ENCODE measurements at places on chromosomes 7 and 10. TPM values are rescaled to one million over a fixed set of nuclear protein-coding genes. Genes with fewer than 3 reads are reported as not detected.

Gene TMEM273
- not detected for total RNA-seq

Gene MACC1
- under 0.01 TPM for total RNA-seq

Gene RASA4B
- total RNA-seq, result 0.59 TPM

Gene SPDYE2B
- not detected for total RNA-seq

Gene SPDYE5
- total RNA-seq, result not detected

Gene TNS3
- 49.9 TPM for total RNA-seq

Gene CFTR
- total RNA-seq, result 0.30 TPM

Gene EFCAB10
- not detected for total RNA-seq

Gene IL15RA
- total RNA-seq, result 6.1 TPM

Gene SCART1
- total RNA-seq, result 0.34 TPM

Gene NOD1
- 6.6 TPM for total RNA-seq

Gene MMRN2
- 0.89 TPM for total RNA-seq

Gene RAMP3
- total RNA-seq, result not detected

Gene FLNC
- 208 TPM for total RNA-seq

Gene ERV3-1
- 3.4 TPM for total RNA-seq

Gene CLDN3
- total RNA-seq, result not detected

Gene ZC3HAV1L
- total RNA-seq, result 3.9 TPM

Gene CLDN4
- 1.7 TPM for total RNA-seq

Gene FKBP9
- 127 TPM for total RNA-seq

Gene SYT15
- total RNA-seq, result not detected

Gene COL17A1
- total RNA-seq, result under 0.01 TPM

Gene CYP3A4
- total RNA-seq, result not detected

Gene PSD
- total RNA-seq, result 0.67 TPM

Gene SPRN
- 0.59 TPM for total RNA-seq

Gene ATAD1
- total RNA-seq, result 17.7 TPM

Gene WASHC2C
- 13.8 TPM for total RNA-seq

Gene CFAP69
- 0.30 TPM for total RNA-seq

Gene SEC31B
- total RNA-seq, result 1.5 TPM

Gene DNAH11
- under 0.01 TPM for total RNA-seq

Gene DLX5
- not detected for total RNA-seq

Gene PRR15
- total RNA-seq, result not detected

Gene SRRT
- 93.8 TPM for total RNA-seq

Gene SLC37A3
- total RNA-seq, result 23.2 TPM

Gene NRAP
- not detected for total RNA-seq

Gene IL2RA
- total RNA-seq, result not detected

Gene PTPN20
- total RNA-seq, result 0.45 TPM

Gene TFPI2
- total RNA-seq, result 4.6 TPM

Gene NRCAM
- total RNA-seq, result 3.0 TPM
